ENCODE measurements at places on chromosomes 5 and 9.
A peak's percentile ranks its signal among the peaks of the same experiment; 100 is the strongest.

DNA sequence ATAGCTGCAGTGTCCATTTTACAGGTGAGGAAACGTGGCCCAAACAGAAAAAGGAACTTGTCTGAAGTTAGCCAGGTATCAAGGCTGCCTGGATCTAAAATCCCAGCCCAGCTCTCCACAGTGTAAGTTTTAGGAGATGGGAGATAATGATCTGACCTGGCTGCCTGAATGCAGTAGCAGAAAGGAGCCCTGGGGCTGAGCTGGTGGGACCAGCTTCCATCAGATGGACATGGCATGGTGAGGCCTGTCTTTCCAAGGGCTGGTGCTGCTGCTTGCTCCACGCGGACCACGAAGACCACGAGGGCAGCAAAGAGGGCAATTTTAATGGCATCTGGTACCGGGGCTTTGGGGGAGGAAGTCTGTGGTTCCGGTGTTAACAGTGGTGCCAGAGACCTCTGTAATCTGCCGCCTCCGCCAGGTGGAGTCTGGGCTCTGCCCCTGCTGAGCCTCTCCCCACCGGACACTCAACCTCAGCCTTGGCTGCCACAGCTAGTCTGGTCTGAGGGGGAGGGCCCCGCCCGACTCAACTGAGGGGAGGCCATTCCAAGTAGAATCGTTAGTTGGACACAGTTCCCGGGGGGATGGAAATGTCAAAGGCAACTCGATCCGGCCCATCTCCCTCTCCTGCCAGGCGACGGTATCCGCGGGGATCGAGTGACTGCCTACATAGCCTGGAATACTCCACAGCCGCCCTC lies 650 bp downstream of the MYORG start:
- no peak for DNase-seq

GRCh38 chr5:176873541-176874172 lies 25.5 kb downstream of the HK3 start:
- DNase-seq, result no peak

GRCh38 chr5:147400126-147400809 lies 109.6 kb downstream of the DPYSL3 start:
- no peak for DNase-seq

DNA sequence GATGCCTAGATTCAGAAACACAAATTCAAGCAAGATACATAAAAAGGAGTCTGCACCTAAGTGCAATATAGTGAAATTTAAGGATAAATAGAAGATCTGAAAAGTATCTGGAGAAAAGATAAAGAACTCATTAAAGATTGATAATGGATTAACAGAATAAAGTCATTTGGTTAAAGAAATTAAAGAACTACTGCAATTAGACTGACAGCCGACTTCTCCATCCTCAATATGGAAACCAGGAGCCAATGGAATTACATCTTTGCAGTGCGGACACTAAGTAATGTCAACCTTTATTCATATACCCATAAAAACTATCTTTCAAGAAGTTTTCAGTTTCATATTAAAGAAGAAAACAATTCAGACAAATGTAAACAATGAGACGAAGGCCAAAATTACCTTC lies 81.0 kb downstream of the MRPL36 start:
- DNase-seq, result no peak

- DNase-seq, result no peak
Observed at GRCh38 chr5:73642344-73642743, 16.3 kb downstream of the ARHGEF28 start.

GRCh38 chr5:158881091-158881880 lies 218.4 kb downstream of the EBF1 start:
- DNase-seq, result no peak

GRCh38 chr5:94057655-94058054 lies 316.3 kb upstream of the POU5F2 start:
- no peak for DNase-seq

- DNase-seq, result peak; percentile 22
Observed at GRCh38 chr5:37836592-37837413, 3.0 kb downstream of the GDNF start.

DNA sequence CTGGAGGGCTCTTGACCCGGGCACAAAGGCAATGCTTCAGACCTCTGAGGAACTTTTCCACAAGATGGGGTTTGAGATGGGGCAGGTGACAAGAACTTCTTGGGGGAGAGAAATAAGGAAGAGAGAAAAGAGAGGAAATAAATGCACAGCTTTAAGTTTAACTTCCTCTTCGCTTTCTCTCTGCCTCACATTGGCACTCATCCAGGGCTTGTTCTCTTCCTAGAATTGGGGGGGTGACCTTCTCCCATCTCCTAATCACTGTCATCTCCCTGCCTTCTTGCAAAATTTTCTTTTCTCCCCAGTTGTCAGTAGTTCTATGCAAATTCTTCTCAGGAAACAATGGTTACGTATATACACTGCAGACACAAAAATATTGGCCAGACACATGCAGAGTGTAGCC lies 19.1 kb upstream of the ADCY2 start:
- no peak for DNase-seq

All from GM12892 (cell line).